ENCODE measurements at places on chromosomes 11 and 22.

- peak; percentile 100 for DNase-seq
Observed at GRCh38 chr11:125263268-125263790, 98.8 kb downstream of the PKNOX2 start.

GRCh38 chr11:73507086-73507485 lies 90.8 kb downstream of the FAM168A start:
- peak; percentile 33 for DNase-seq

DNA sequence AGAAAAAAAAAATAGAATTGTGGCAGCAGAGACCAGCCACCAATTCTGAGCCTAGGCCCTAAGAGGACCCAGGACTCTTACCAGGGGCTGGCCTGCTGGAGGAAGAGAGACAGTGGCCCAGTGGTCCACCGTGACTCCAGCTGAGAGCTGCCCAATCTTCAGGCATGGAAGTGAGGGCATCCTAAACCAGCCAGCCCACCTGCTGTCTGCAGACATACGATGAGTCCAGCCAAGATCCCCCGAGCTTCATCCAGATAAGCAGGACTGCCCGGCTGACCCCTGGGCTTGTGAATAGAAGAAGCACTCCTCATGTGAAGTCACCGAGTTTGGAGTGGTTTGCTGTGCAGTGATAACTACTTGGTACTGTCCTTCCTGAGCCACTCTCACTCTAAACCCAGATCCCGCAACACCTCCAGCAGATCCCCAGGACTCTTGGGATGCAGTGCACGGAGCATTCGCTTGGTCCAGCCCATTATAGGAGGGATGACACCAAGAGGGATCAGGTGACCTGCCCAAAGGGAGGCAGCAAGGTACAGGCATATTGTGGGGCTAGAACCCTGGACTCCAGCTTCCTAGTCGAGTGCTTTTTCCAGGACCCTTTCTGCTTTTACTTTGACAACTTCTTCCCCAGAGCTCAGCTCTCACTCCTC lies 41.7 kb upstream of the FGF3 start:
- no peak for DNase-seq

DNA sequence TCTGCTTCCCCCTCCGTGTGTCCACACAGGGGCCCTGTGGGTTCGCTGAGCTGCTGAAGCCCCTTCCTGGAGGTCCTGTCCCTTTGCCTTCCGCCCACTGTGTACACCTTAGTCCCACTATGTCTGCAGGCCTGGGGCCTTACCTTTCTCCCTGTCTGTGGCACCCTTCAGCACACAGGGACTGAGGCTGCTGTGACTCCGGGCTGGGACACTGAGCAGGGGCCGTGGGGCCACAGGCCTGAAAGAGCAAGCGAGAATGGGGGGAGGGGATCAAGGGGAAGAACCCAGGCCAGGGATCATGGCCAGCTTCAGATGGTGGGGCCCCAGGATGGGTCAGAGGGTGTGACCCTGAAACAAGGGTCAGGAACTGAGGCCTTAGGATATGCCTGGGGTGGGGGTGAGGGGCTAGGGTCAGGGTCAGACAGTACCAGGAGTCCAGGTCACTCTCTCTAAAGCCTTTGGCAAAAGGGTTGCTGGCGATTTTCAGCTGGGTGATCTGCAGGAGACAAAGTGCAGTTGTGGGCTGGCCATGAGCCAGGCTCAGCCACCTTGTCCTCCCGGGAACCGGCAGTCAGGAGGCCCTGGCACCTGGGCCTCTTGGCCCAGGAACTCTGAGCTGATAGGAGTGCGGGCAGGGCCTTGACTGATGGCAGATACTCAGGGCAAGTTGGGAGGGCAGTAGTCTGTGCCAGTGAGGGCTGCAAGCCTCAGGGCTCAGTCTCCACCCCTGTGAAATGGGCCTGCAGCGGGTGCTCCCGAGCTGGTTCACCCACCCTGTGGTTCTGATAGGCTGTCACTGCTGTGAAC lies 2.6 kb upstream of the NUDT8 start:
- no peak for DNase-seq

DNA sequence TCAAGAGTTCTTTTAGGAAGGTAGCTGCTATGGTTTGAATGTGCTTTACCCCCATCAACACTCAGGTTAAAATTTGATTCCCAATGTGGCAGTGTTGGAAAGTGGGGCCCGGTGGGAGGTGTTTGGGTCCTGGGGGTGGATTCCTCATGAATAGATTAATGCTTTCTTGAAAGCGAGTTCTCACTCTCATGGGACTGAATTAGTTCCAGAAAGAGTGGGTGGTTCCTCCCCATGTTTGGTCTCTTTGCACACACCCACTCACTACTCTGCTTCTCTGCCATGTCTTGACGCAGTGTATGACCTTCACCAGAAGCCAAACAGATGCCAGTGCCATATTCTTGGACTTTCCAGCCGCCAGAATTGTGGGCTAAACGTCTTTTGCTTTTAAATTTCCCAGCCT lies 394.4 kb downstream of the OPCML start:
- no peak for DNase-seq

- no peak for DNase-seq
Observed at GRCh38 chr22:30885591-30885990, 83.0 kb downstream of the MORC2 start.

DNA sequence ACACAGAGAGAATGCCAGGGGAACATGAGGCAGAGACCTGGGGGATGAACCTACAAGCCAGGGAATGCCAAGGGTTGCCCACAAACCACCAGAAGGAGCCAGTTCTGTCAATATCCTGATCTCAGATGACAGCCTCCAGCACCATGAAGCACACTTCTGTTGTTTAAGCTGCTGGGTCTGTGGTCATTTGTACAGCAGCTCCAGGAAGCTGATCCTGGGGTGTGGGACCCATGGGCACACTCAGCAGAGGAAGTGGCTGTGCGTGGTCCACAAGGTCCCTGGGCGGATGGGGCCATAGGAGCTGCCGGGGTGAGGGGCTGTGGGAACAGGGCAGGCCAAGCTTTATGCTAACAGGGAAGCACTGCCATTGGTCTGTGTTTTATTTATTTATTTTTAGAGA lies 12.1 kb downstream of the PPM1F start:
- peak; percentile 99 for DNase-seq

GRCh38 chr11:68312117-68312779 lies at the start of gene LRP5:
LRP5 (plus strand) TSS chr11:68312591; CDS start chr11:68312715, 124 bp downstream.
- DNase-seq = no peak

DNA sequence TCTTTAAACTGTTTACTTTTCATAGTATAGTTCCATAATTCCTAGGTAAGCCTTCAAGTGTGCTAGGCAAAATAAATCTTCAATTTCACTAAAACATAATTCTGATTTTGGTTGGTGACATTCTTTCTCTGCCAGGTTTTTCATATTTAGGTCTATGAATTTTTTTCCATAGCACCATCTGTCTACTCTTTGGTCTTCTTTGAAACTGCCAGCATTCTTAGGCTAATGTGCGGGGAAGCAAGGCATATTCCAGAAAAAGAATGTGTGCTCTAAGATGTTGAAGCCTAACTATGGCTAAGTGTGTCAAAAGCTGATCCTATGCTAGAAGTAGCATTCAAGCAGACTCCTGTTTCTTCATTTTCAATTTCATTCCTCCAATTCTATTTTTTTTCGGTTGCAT lies 213.9 kb upstream of the C11orf87 start:
- no peak for DNase-seq

DNA sequence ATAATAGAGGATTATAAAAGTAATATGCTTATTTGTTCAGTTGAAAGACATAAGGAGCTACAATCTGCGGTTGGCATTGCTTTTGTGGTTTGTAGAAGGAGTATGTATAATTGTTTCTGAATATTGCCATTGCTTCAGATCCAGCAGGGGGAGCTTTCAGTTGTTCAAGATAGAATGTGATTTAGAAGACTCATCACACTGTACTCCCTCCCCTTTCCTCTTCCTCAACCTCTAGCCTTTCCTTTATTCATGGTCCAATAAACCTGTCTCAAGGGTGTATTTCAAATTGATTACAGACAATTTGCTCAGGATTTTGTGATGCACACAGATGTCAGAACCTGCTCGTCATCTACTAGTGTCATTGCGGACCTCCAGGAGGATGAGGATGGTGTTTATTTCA lies 9.8 kb downstream of the PRMT3 start:
- peak; percentile 24 for DNase-seq

- DNase-seq = no peak
Observed at GRCh38 chr22:17349172-17349571, 20.1 kb upstream of the CECR2 start.

DNA sequence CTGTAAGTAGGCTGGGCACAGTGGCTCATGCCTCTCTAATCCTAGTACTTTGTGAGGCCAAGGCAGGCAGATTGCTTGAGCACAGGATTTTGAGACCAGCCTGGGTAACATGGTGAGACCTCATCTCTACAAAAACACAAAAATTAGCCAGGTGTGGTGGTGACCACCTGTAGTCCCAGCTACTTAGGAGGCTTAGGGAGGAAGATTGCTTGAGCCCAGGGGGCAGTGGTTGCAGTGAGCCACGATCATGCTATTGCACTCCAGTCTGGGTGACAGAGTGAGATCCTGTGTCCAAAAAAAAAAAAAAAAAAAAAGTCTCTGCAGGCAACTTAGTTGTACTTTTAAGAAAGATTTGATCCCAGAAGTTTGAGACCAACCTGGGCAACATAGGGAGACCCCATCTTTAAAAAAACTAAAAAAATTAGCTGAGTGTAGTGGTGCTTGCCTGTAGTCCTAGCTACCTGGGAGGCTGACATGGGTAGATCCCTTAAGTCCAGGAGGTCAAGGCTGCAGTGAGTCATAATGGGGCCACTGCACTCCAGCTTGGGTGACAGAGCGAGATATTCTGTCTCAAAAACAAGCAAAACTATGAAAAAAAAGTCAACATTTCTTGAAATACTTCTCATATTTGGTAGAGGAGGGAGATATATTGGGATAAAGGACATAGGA lies 10.5 kb downstream of the ATM start:
- no peak for DNase-seq

GRCh38 chr11:29309992-29310391 lies 706.8 kb downstream of the KCNA4 start:
- DNase-seq = peak; percentile 89

GRCh38 chr11:121106812-121107211 lies 5.8 kb downstream of the TECTA start:
- DNase-seq = peak; percentile 29

DNA sequence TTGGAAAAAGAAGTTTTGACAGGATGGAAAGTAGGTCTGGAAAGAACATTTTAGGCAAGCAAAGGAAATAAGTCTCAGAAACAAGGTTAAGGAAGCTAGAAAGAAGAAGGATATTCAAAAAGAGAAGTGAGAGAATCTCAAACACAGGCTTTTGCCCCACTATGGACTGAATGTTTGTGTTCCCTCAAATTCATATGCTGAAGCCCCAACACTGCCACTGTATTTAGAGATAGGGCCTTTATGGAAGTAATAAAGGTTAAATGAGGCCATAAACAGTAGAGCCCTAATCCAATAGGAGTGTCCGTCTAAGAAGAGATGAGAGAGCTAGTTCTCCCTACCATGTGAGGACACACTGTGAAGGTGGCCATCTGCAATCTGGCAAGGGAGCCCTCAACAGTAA lies 20.6 kb upstream of the RPS13 start:
- no peak for DNase-seq

GRCh38 chr11:76604081-76604625 lies 66.4 kb downstream of the LRRC32 start:
- DNase-seq = no peak

- peak; percentile 15 for DNase-seq
Observed at GRCh38 chr22:46336119-46337078, 885 bp downstream of the TRMU start.

DNA sequence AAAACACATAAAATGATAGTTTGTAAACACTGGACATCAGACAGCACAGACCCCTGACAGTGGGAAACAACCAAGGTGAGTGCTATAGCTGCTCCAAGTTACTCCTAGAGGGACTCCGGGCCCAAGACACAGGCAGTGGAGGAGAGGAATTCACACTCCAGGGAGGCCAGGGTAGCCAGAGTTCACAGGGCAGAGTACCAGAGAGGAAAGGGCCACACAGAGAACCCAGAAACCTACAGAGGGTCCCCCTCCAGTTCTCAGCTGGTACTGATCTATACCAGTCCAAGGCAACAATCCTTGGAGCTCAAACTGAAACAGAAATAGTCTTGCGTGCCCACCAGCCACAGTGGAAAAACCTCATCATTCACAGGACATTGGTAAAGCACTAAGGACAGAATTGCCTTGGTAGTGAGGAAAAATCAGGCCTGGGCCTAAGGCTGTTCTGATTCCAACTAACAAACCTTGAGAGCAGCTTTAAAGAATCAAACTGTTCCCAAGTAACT lies 7.6 kb downstream of the VPS37C start:
- peak; percentile 43 for DNase-seq

DNA sequence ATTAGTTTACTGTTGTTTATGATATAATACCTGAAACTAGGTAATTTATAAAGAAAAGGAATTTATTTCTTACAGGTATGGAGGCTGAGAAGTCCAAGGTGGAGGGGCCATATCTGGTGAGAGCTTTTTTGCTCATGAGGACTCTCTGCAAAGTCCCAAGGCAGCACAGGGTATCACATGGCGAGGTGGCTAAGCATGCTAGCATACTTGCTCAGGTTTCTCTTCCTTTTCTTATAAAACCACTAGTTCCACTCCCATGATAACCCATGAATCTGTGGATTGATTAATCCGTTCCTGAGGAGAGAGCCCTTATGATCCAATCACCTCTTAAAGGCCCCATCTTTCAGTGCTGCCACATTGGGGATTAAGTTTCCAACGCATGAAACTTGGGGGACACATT lies 82.7 kb downstream of the PHF21A start:
- DNase-seq = no peak

DNA sequence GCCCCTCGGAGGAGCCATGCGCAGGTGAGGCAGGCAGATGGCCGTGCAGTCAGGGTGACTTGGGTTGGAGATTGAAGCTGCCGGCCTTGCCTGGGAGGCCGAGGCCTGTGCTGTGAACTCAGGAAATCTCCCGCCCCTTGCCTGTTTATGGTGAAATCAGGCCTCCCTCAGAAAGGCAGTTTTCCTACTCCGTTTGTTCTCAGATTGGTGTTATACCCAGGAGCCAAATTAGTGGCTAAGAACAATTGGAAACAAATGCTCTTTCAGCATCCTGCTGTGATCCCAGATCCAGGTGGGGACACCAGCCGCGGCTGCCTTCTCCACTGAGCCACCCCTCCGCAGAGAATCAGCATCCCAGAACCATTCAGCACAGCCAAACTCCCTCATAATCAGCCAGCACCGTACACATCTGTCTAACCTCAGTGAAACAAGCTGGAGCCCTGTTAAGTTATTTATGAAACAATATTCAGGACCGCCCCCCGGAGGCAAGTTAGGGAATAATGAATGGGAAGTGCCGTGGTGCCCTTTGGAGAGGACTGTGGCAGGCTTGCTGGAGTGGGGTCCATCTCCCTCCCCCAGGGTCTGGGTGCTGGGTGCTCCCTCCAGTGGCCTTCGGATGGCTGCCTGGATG lies 60.0 kb downstream of the PKNOX2 start:
- DNase-seq = peak; percentile 52

GRCh38 chr11:118129471-118130172 lies 23.0 kb downstream of the SCN4B start:
- DNase-seq = no peak

GRCh38 chr11:46001448-46001914 lies 79.0 kb downstream of the LARGE2 start:
- peak; percentile 29 for DNase-seq

- no peak for DNase-seq
Observed at GRCh38 chr11:200224-201003, 6.8 kb downstream of the BET1L start.
